Jurkat, Clone E6-1 (cell line): ENCODE measurements at places on chromosomes 2 and 18.

DNA sequence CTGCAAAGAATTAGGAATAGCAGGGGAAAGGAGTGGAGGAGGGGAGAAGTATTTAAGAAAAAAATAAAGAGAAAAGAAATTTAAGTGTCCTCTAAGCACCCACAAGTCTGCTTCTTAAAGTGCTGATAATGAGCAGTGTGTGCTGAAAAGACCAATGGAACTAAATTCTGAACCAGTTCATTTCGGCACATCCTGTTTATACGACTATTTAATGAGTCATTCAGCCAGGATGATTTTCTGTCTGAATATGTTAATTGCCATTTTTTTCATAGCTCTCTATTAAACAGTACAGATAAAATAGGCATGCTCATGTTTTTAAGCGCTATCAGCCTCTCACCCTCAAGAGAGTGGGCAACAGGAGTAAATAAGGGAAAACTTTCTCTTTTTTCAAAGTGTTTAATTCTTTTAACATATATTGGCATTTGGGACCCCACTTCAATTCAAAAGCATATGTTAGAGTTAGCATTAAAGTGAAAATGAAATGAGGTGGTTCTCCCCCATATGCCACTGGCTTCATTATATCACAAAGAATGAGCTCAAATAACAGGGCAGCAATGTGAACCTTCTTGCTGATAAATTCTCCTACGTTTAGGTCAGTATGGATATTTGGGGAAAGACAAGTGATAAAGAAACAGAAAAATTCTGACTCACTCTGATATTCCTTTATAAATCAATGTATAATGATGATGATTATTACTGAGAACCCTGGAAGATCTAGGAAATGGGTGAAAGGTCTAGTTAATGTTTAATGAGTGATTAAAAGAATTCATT is 87.5 kb downstream of the TCF4 start:
- no peak for DNase-seq

DNA sequence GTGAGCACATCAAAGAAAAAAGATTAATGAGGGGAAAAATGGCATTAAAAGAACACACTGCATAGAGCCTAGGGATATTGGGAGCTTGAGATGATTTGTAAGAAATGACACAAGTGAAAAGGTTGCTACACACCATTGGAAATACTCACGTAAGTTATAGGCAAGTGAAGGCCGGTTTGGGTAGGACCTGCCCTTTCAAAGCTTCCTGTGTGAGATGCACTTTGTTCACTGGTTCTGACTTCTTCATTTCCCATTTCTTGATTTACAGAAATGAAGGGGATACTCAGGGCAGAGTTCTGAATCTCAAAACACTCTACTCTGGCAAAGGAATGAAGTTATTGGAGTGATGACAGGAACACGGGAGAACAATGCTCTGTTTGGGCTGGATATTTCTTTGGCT is at the start of gene IL18RAP:
IL18RAP (plus strand) TSS at position 251 of the 400 bp plus-strand sequence; CDS start at position 369, 118 bp downstream.
- DNase-seq: no peak

GRCh38 chr18:3615374-3615985 is 165.5 kb downstream of the TGIF1 start:
- no peak for DNase-seq

DNA sequence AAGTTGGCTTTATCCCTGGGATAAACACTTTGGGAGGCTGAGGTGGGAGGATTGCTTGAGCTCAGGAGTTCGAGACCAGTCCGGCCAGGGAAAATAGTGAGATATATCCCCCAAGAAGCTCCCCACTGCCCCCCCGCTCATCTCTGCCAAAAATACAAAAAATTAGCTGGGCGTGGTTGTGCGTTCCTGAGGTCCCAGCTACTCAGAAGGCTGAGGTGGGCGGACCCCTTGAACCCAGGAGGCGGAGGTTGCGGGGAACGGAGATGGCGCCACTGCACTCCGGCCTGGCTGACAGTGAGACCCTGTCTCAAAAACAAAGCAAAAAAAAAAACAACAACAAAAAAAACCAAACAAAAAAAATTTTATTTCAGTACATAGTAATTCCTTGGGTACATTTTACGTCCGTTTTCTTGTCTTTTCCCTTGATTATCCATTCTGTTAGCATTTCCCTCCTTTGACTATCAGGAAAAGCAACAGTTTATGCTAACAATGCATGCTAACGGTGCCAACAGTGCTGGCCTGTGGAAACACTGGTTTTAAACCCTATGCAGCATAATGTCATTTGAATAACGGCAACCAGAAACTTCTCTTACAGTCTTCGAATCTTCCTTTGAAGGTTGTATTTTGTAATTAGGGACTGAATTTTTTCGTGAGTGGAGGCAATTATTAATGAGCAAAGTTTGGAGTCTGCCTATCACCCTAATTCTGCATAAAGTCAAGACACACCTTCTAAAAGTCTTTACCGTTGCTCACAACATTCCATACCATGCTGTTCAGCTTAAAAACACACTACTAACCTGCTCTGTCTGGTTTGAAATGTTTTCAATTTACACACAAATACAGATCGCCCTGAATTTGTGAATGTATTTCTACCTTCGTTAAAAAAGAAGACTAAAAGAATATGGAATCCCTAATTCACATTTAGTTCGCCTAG is 721 bp upstream of the MIB1 start:
- peak; percentile 32 for DNase-seq

DNA sequence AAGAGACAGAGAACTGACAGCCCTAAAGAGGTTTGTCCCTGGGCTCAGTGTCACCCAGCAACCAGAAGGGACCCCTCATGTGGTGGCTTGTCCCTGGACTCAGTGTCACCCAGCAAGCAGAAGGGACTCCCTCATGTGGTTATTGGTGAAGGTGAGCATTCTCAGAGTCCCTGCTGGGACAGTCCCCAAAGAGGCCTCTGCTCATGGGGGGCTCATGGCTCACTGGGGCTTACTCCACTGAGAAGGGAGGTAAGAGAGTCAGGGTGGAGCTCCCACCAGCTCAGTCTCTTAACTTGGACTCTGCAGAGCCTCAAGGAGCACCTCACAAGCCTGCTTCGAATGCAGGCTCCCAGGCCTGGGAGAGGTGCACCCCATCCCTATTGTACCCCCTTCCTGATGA is 145.2 kb upstream of the COPS8 start:
- DNase-seq: no peak

GRCh38 chr2:11573418-11574175 is 39.8 kb downstream of the GREB1 start:
- DNase-seq: no peak

DNA sequence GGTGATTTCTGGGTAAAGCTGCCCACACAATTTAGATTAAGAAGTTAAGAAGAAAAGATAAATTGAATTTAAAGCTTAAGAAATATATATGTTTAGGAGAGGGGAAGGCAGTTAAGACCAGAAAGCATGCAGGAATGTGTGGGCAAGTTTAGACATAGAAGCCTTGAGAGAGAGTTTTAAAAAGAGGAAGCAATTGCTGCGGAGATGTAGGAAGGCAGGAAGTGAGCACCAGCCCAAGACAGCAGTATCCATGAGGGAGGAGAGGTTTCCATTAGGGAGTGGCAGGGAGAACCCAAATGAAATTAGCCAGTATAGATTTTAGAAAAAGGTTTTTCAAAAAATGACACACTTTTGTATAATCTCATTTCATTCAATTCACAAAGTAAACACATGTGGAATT is 24.3 kb downstream of the DSC2 start:
- no peak for DNase-seq

DNA sequence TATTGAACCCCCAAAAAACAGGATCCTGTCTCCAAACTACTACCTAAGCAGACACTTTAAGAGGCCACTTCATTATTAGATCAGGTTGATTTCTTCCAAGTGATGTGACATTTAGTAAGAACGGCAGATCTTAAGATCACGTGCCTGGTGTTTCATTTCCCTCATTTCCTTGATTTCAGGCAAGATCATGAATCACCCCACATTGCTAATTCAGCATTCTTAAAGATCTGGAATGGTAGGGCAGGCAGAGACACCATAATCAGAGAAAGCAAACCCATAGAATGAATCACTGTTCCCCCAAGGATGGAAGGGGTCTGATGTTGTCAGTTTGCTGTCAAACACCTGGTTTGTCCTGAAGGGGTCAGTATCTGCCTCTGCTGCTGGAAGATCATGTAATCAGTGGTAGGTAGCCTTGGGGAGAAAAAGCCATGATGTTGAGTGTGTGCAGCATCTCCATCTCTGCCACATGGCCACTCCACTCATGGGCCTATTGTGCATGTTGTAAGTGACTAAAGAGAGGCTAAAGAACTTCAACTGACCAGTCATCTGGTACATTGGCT is 133.9 kb downstream of the ARHGAP15 start:
- no peak for DNase-seq

GRCh38 chr2:90077948-90078347 is 1386.5 kb downstream of the RPIA start:
- no peak for DNase-seq

- DNase-seq: no peak
These were observed 575.9 kb upstream of the ZEB2 start for GRCh38 chr2:145095641-145096435.

DNA sequence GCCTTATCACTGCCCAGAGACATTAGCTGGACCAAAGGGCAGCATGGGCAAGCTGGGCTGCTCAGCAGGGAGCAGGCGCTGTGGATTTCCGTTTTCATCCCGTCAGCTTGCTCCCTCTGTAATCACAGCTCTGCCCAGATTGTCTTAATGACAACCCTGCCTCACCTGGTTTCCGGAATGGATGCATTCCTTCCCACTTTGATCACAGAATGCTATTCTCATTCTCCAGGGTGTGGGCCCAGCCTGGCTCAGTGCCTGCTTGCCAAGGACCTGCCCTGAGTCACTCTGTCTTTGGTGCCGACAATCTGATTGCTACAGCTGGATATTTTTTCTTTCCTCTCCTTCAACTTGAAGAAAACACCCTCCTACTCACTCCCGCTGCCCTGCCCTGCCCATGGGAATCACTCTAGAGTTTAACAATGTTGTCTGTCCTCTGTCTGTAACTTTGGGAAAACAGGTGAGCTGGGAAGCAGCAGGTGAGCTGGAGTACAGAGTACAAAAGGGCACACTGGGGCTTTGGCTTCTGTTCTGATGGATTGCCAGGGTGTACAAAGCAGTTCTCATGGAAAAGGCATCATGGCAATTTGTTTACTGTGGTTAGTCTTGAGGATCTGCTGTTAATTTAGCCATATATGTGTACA is 27.2 kb upstream of the FAM136A start:
- DNase-seq: no peak

DNA sequence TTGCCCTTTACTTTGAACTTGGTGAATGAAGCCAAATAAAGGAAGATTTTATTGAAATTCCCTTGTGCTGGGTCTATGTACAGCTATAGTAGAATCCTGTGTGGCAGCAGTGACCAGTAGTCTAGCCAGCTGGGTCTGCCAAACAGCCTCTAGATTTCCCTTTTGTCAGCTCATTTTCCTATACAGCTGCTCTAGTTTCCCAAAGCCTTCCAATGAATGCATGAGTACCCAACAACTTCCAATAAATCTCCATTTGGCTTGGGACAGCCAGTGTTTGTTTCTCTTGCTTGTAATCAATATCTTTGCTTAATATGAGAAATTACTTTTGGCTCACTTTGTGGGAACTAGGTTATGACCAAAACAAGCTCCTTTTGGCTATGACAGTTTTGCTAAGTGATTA is 43.6 kb downstream of the SCN9A start:
- no peak for DNase-seq
